ENCODE measurements at places on chromosomes 5 and 9. TPM values are rescaled to one million over a fixed set of nuclear protein-coding genes. Genes with fewer than 3 reads are reported as not detected.

Gene MARCOL
- polyA plus RNA-seq, result not detected

Gene DAB2
- 192 TPM for polyA plus RNA-seq

Gene ALAD
- 44.5 TPM for polyA plus RNA-seq

Gene MYOT
- 1.7 TPM for polyA plus RNA-seq

Gene BRD3
- 44.1 TPM for polyA plus RNA-seq

Gene FOXD4L5
- 0.07 TPM for polyA plus RNA-seq

Gene FBP1
- 57.4 TPM for polyA plus RNA-seq

Gene NAIP
- 21.5 TPM for polyA plus RNA-seq

Gene PCDHA6
- polyA plus RNA-seq, result 0.44 TPM

Gene ARSB
- 22.1 TPM for polyA plus RNA-seq

Gene ITK
- polyA plus RNA-seq, result 0.45 TPM

Gene TXNDC8
- not detected for polyA plus RNA-seq

Gene ADAMTSL1
- 12.3 TPM for polyA plus RNA-seq

Gene CTXN3
- not detected for polyA plus RNA-seq

Gene SLC6A18
- 0.24 TPM for polyA plus RNA-seq

GRCh38 chr9:77021922-77022782 lies 2.7 kb downstream of the FOXB2 start:
- no peak for DNase-seq

DNA sequence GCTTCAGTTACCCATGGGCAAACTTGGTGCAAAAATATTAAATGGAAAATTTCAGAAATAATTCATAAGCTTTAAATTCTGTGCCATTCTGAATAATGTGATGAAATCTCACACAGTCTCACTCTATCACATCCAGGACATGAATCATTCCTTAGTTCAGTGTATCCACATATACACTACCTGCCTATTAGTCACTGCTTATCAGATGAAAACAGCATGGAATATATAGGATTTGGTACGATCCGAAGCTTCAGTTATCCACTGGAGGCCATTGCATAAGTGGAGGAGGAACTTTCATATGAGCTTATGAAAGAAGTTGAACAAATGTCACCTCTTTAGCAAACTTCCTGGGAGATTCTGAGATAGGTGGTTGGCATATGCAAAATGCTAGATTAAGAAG lies 64.2 kb downstream of the GAPVD1 start:
- no peak for DNase-seq

DNA sequence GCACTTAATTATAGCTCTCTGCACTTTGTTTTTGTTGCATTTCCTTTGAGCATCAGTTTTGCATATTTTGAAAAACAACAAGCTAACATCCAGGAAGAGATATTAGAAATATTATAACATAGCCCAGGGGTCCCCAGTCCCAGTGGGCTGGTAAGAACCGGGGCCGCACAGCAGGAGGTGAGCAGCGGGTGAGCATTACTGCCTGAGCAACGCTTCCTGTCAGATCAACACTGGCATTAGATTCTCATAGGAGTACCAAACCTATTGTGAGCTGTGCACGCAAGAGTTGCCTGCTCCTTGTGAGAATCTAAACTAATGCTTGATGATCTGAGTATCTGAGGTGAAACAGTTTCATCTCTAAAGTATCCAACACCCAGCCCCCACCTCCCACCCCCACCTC lies 675.9 kb upstream of the ZNF608 start:
- no peak for DNase-seq

GRCh38 chr5:79729679-79730078 lies 40.0 kb downstream of the CMYA5 start:
- DNase-seq, result no peak

GRCh38 chr5:73327908-73328455 lies 120.6 kb downstream of the FOXD1 start:
- no peak for DNase-seq

DNA sequence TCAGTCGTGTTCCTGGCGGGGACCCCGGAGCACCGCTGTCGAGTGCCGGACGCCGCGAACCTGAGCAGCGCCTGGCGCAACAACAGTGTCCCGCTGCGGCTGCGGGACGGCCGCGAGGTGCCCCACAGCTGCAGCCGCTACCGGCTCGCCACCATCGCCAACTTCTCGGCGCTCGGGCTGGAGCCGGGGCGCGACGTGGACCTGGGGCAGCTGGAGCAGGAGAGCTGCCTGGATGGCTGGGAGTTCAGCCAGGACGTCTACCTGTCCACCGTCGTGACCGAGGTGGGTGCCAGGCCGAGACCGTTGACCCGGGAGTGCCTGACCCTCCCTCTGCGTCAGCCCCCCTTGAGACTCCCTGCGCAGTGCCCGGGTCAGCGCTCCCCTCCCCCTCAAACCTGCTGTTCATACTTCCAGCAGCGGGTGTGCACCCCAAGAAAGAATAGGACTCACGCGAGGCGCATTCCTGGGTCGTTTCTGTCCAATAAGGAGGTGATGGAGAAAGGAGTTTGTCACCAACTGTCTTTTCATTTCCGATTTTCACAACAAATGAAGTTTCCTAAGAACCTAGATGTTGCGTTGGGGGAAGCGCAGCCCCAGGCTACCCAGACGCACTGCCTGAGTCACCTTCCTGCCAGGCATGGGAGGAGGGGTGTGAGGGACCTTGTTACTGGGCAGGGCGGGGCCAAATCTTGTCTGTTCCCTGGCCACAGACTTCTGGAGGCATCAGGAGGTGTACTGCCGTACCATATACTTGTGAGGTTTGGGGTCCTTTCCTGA lies 722 bp downstream of the SLC22A4 start:
- no peak for DNase-seq

DNA sequence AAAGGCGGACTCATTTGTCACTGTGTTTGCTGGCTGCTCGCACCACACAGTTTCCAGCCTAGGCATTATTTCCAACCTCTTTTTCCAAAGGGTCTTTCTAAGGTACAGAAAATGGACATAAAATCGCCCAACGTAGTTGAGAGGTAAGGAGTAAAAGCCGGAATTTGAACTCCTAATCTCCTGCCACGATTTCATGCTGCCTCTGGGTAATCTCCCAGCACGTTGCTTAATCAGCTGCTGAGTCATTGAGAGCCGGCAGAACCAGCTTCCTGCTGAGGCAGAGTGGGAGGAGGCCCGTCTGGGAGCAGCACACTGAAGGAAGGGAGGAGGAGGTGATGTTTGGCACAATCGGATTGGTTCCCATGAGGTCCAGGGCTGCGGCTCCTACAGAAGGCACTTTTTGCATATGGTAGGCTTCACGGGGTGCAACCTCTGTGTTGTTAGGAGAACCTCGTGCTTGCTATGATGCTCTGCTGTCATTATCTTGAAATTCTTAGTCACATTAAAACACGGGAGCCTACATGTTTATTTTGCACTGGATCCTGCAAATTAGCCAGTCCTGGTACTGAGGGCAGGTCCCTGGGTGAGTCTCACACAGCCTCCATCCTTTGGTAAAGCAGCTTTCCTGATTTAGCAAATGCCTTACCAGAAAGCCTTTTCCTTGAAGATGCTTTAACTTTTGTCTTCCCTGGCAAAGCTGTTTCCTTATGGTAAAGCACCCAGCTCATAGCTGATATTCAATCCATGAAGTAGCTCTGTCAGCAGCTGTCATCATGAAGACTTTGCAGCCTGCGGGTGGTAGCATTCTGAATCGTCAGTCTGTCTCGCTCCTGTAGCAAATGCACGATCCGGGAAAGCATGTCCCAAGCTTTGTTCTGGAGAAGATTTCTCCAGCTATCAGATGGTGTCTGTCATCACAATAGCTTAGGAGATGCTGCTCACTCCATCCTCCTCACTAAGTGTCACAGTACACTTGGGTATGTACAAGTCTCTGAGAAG lies 191.6 kb upstream of the MSX2 start:
- no peak for DNase-seq

GRCh38 chr9:77811832-77812231 lies 163.7 kb upstream of the GNA14 start:
- no peak for DNase-seq

- DNase-seq, result no peak
Observed at GRCh38 chr9:110334871-110335270, 2.8 kb downstream of the TXNDC8 start.

GRCh38 chr5:9596171-9596780 lies 33.9 kb downstream of the TAS2R1 start:
- no peak for DNase-seq

DNA sequence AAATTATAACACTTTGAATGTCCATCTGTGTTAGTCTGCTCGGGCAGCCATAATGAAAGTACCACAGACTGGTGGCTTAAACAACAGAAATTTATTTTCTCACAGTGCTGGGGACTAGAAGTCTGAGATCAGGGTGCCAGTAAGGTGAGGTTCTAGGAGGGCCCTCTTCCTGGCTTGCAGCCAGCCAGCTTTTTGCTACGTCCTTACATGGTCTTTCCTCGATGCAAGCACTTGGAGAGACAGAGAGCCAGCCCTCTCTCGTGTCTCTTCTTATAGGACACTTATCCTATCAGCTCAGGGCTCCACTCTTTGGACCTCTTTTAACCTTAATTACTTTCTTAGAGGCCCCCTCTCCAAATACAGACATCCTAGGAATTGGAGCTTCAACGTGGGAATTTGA lies 351.8 kb downstream of the SPOCK1 start:
- no peak for DNase-seq

All from right renal pelvis (tissue), 4 donors.